Central memory CD4-positive, alpha-beta T cell (primary cell): ENCODE measurements at places on chromosomes 13 and 19.
A peak's percentile ranks its signal among the peaks of the same experiment; 100 is the strongest.

DNA sequence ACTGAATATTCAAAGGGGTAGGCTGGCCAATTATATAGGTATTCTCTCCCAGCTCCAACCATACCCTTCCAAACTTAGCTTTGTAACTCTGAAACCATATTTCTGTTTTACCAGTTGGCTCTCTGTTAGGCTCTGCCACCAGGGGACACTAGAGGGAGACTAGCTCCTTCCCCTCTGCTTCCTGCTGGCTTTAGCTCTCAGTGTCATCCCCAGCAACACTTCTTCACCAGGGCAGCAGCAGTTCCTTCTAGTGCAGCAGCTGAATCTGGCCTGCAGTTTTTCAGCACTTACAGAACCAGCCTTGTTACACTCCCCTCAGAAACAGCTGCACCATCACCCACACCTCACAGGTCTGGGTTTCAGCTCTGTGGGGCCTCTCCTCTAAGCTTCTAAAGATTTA, 51.0 kb upstream of the DOCK9 start:
- peak; percentile 35 for DNase-seq

- peak; percentile 61 for DNase-seq
Measured at GRCh38 chr19:44304659-44305193, at the start of gene ZNF235. Gene ZNF235, minus strand, starts transcription at chr19:44305025. Its CDS starts 1,621 bp downstream, at chr19:44303404.

DNA sequence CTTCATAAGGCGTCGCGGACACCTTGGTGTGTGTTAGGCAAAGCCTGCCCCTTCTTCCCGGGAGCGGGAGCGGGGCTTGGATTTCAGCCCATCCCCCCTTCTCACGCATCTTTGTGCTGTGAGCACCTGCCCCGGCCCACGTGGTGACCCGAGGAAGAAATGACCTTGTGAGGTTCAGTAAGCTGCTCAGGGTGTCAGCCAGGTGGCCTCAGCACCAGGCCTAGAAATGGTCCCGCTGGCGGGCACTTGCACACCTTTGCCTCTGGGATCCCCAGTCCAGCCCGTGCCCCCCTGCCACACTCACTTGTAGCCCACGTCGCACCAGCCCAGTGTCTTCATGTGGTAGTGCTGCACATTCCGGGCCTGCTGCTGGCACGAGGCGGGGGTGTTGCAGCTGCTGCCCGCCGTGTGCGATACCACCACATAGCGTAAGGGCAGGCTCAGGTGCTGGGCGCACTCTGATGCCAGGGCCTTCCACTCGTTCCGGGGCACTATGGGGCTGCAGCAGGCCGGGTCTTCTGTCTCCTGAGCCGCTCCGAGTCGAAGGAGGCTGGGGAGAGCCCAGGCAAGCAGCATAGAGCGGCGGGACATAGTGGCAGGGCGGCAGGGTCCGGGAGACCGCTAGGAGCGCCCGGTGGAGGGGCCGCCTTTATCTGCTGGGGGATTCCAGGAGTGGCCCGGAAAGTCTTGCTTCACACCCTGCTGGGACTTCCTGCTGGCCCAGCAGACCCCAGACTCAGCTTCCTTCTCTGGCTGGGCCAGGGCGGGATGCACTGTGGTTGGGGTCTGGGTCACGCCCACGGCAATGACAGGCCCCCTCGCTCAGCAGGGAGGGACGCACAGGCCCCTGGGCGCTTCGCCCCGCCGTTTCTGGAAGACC, at the start of gene PGLYRP1:
Gene PGLYRP1 (minus strand): TSS at position 623 of the 880 bp plus-strand sequence. CDS start 32 bp downstream, at position 591.
- DNase-seq, result no peak

- no peak for DNase-seq
Measured at GRCh38 chr19:7792281-7792680, 29.2 kb downstream of the CLEC4M start.

DNA sequence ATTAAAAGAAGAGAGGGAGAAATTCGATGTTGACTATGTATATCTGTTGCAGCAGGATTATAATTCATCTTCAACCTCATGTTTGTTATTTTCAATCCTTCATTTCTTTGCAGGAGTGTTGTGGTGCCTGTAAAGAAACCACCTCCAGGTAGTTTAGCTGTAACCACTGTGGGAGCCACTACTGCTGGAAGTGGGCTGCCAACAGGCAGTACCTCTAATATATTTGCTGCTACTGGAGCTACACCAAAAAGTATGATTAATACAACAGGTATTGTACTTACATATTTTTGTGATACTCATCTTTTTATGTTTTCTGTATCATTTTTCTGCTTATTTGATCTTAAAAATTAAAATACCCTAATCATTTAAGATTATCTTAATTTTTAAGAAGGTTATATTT, 266.5 kb downstream of the NBEA start:
- DNase-seq, result no peak

DNA sequence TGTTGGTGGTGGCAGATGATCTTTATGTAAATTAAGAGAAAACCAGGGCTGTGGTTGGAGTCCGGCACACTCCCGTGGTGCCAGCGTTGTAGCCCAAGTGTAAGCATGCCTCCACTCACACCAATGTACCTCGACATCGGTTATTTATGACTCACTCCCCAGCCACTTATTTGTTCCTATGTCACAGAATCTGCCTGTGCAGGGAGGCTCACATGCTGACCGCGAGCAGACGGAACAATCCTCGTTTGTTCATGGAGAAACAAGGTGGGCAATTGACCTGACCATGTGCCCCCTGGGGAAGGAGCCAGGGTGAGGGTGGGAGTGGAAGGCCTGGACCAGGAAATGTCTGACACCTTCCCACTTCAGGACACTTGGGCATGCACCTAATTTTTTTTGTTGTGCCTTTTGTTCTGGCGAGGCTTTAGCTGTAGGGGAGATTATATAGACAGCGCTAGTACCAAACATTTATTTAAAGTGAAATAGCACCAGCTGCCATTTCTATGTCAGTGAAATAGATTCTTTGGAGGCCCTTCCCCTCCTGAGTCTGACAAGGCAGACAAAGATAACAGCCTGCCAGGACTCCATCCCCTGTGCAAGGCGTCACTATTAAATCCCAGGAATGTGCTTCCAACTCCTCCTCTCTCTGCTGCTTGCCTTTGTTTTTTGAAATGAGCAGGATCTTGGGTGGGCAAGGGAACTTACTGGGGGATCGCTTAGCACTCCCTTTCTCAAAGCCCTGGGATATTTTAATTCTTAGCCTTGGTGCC, 394.2 kb downstream of the FGF9 start:
- no peak for DNase-seq

GRCh38 chr19:17079710-17080439, 4.3 kb downstream of the MYO9B start:
- DNase-seq, result peak; percentile 56

GRCh38 chr19:29512748-29513147, 13.0 kb upstream of the VSTM2B start:
- DNase-seq, result no peak

GRCh38 chr13:27264648-27265047, 6.0 kb upstream of the RASL11A start:
- DNase-seq, result no peak

- no peak for DNase-seq
Measured at GRCh38 chr19:39563408-39563807, 23.4 kb upstream of the EID2 start.

DNA sequence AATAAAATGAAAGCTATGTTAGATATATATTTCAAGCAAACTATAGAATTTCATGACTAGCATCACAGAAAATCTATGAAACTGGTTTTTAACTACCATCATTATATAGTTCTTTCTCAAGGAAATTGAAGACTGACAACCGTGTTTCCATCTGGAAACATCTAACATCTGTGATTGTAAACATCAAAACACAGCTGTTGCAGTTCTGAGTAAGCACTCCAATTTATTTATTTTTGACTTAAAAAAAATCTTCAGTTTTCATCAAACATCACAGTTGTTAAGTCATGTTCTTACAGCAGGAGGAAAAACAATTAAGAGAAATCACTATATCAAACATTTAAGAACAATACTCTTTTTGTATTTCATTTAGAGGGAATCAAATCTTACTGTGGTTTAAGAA, 1653.0 kb upstream of the MIR17HG start:
- no peak for DNase-seq

DNA sequence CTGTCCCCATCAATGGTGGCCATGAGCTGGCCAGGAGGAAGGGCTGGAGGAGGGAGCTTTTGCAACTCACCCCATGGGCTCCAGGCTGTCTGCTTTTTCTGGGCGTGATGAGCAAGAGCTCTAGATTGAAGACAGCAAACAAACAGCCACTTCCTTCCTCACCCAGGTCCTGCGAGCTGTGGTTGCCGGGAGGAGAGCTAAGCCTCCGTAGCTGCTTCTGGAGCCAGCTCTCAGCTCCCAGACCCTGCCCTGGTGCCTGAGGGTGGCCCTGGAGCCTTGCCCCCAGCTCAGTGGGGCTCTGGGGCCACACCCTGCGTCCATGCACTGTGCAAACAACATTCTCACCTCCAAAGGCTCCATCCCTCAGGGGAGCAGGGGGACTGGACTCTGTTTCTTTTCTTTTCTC, 6.2 kb downstream of the MYO1F start:
- DNase-seq, result peak; percentile 68

DNA sequence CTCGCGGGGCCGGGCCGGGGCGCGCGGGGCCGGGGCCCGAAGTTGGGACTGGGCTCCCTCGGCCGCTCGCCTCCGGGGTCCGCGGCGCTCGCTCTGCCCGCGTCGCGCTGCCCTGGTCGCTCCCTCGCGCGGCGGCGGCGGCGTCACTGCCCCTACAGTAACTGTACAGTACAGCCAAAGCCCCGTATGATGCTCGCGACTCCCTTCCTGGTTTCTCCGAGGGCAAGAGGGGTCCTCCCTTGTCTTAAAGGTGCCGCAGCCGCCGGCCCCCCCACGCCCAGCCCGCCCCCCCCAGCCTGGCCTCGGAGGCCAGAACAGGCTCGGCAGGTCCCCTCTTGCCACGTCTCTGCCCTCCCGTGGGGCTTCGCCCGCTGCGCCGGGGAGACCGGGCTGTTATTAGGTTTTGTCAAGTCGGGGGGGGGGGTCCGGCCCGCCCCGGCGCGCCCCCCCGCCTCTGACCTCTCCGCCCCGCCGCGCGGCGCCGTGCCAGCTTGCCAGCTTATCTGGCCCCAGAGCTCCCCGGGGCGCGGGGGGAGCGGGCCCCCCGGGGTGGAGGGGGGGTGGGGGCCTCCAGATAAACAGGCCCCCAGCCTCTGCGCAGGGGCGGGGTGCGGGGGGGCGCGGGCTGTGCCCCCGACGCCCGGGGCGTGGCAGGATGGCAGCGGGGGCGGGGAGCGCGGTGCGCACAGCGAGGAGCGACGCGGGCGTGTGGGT, at the start of gene ZBTB7A:
Gene ZBTB7A (minus strand): TSS at position 218 of the 714 bp plus-strand sequence. CDS start 11,667 bp downstream, outside the sequence.
- DNase-seq, result peak; percentile 78

DNA sequence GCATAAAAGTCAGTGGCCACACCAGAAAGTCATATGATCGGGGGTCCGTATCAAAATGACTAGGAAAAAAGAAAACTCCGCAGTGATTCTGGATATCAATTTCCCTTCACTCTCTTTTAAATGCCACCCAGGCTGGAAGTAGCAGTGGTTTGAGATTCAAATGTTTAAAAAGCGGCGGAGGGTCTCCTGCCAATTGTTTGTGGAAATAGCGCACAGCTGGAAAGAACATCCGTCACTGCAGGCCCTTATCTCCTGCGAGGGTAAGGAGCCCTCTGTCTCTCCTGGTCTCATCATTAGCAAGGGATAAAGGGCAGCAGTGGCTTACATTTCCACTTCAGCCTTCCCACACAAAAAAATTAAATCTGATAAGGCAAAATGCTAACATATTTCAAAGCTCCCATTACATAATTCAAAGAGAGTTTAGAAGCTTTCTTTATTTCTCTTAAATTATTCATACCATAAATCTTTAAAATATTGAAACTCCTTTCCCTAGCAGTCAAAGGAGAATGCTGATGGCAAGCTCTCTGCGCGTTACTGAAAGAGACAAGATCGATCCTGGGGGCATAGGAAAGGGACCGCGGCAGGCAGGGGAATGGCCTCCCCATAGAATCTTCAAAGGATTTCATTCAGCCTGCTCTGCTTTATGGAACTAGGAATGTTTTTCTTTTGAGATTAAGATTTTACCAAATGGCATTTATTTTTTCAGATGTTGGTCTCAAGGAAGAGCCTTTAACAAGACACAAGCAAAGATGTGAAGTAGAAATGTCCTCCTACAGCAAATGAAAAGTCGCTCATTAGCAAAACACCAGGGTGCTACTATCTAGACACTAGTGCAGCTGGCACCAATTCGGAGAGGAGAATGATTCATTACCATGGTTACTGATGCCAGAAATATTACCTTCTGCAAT, 35.0 kb downstream of the AMER2 start:
- no peak for DNase-seq

- DNase-seq, result peak; percentile 30
Measured at GRCh38 chr19:55647732-55648584, at the start of gene CCDC106. Gene CCDC106, plus strand, starts transcription at chr19:55648212. Its CDS starts 835 bp downstream, at chr19:55649047.

GRCh38 chr13:108276060-108276459, 6.5 kb downstream of the TNFSF13B start:
- no peak for DNase-seq

DNA sequence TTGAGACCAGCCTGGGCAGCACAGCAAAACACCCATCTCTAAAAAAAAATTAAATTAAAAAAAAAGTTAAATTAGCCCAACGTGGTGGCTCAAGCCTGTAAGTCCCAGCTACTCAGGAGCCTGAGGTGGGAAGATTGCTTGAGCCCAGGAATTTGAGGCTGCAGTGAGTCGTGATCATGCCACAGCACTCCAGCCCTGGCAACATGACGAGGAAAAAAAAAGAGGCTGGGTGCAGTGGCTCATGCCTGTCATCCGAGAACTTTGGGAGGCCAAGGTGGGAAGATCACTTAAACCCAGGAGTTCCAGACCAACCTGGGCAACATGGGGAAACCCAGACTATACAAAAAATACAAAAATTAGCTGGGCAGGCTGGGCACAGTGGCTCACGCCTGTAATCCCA, 2.2 kb upstream of the TMEM161A start:
- DNase-seq, result no peak

DNA sequence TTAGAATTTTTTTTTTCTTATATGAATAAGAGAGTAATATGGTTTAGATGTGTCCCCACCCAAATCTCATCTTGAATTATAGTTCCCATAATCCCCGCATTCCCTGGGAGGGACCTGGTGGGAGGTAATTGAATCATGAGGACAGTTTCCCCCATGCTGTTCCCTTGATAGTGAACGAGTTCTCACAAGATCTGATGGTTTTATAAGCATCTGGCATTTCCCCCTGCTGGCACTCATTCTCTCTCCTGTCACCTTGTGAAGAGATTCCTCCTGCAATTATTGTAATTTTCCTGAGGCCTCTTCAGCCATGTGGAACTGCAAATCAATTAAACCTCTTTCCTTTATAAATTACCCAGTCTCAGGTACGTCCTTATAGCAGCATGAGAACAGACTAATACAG, 205.7 kb downstream of the MYO16 start:
- no peak for DNase-seq

- DNase-seq, result no peak
Measured at GRCh38 chr13:54980651-54981050, 1952.0 kb downstream of the OLFM4 start.
